ENCODE measurements at places on chromosomes 11 and 22.

DNA sequence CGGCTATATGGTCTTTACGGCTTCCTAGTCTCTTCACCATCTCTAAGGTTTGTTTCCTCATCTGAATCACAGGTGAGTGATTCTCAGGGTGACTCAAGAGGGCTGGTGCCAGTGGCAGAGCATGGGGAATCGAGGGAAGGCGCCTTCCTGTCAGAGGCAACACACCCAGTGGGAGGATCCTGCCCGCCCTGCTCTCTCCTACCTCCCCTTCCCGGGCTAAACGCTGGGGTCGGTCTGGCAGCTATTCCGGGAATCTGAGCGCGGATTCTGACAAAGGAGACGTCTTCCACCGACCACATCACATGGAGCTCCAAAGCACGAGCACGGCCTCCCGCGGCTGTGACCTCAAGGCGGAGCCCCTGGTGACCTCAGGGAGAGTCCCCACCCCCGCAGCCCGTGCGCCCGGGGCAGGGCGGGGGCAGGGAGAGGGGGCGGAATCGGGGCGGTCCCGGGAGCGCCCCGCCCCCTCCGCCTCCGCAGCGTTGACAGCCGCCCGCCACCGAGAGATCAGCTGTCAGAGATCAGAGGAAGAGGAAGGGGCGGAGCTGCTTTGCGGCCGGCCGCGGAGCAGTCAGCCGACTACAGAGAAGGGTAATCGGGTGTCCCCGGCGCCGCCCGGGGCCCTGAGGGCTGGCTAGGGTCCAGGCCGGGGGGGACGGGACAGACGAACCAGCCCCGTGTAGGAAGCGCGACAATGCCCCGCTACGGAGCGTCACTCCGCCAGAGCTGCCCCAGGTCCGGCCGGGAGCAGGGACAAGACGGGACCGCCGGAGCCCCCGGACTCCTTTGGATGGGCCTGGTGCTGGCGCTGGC, at the start of gene SMPD1:
Gene SMPD1, plus strand, starts transcription at position 570 of the 813 bp plus-strand sequence. Its CDS starts 125 bp downstream, at position 695.
- peak; percentile 82 for DNase-seq

- no peak for DNase-seq
Observed at GRCh38 chr11:32446227-32446626, 10.9 kb upstream of the WT1 start.

- no peak for DNase-seq
Observed at GRCh38 chr11:115718106-115718505, 213.9 kb upstream of the CADM1 start.

GRCh38 chr11:75004215-75004614, 15.5 kb downstream of the NEU3 start:
- DNase-seq = no peak

DNA sequence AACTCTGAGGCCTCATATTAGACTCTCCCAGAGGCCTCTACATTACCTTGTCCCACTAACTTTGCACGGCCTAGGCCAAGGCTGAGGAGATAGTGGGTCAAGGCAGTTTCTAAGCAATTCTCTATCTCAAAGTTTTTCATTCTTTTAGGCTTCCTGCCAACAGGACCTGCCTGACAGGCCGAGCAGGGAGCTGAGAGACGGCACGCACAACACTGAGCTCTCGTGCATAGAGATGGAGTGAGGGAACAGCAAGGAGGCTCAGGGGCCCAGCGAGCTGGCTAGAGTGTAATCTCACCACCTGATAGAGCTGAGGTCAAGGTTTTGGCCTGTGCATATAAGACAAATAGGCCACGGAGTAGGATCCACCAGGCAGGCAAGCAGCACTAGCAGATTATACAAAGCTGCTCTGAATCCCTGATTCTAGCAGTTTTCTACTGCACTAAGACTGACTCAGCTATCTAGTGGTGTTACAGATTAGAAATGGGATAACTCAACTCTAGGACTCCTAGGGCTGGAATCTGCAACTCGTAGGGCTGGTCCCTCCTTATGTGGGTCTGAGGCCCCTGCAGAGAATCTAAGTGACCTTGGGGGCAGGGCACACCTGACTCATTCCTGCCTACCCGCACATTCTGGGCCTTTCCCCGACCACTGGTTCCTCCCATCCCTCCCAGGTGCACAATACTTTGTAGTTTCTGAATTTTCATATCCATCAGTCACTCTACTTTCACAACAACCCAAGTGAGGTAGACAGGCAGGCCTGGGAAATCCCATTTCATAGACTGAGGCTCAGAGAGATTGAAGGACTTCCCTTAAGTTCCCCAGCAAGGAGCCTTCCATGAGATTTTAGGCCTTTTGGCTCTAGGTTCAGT, 1.7 kb downstream of the CYB5R2 start:
- DNase-seq = no peak

- no peak for DNase-seq
Observed at GRCh38 chr22:46262449-46263215, 511 bp downstream of the PKDREJ start.

- no peak for DNase-seq
Observed at GRCh38 chr11:14330881-14331280, 28.1 kb downstream of the RRAS2 start.

DNA sequence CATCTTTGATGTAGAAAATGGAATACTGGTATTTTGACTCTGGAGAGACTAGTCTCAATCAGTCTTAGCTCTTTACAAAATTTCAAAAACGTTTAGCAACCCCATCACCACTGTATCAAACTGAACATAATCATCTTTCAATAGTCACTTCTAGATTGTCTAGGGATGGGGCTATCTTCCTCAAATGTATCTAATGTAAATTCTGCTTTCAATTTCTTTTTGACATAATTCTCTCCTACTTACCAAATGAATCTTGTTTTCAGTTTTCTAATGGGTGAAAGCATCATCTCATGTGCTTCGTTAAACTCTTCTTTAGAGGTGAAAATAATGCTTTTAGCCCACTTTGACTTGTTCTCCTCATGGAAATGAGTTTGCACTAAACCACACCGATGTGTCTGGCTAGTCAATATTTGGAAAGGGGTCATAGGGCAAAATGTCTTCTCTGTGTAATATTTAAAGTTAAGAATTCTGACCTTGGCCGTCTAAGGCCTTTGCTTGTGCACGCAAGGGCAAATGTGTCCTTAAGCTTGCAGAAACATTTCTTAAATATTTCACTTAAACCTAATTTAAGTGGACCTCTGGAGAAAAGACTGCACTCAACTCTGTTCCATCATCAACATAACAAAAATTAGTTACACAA, 5.2 kb downstream of the SIK3 start:
- DNase-seq = no peak

Data from NCI-H226 (cell line).